NCI-H2081 (cell line): ENCODE measurements at places on chromosomes 13 and 19.

DNA sequence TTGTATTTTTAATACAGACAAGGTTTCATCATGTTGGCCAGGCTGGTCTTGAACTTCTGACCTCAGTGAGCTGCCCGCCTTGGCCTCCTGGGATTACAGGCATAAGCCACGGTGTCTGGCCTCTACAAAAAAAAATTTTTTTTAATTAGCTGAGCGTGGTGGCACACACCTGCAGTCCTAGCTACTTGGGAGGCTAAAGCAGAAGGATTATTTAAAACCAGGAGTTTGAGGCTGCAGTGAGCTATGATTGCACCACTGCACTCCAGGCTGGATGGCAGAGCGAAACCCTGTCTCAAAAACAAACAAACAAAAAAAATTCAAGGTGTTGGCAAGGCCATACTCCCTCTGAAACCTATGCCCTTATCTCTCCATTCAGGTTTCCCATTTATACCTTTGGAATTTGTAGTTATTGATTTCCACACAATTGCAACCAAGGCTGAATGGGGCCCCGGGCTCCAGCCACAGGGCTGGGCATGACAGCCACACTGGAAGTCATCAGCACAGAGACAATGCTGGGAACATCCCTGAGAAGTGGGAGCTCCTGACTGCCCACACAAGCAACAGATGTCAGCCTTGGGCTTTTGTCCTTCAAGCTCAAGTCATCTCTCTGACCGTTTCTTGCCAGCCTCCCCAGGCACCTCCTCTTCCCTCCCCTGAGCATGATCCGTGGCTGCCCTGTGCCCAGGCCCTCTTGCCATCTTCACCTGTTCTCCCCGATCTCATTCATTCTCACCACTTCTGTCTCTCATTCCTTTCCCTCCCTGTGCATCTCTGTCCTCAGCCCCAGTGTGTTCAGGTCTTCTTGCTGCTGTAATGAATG is 27.2 kb upstream of the CALM3 start:
- DNase-seq = no peak

GRCh38 chr13:32883474-32883873 is 132.7 kb upstream of the KL start:
- DNase-seq = peak; percentile 91

DNA sequence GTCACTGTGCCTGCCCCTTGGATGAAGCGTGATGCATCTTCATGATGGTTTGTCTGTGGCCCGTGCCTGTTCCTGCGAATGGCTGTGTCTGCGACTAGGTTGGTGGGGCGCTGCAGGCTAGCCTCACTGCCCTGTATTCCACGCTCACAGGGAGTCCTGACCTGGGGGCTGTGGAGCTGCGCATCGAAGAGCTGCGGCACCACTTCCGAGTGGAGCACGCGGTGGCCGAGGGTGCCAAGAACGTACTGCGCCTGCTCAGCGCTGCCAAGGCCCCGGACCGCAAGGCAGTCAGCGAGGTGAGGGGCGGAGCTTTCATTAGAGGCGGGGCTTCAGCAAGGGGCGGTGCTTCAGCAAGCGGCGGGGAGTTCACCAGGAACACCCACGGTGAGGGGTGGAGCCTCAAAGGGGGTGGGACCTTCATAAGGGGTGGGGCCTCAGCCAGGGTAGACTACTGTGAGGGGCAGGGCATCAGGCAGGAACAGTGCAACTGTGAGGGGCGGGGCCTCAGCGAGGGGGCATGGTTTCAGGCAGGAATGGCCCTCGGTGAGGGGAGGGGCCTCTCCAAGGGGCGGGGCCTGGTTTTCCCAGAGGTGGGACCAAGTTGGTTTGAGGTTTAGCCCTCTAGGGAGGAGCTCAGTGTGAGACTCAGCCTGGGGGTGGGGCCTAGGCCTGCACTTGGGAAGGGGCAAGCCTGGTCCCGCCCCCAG is 17.2 kb downstream of the PKN1 start:
- DNase-seq = no peak

GRCh38 chr19:38945562-38946228 is 15.0 kb downstream of the MRPS12 start:
- DNase-seq = no peak

DNA sequence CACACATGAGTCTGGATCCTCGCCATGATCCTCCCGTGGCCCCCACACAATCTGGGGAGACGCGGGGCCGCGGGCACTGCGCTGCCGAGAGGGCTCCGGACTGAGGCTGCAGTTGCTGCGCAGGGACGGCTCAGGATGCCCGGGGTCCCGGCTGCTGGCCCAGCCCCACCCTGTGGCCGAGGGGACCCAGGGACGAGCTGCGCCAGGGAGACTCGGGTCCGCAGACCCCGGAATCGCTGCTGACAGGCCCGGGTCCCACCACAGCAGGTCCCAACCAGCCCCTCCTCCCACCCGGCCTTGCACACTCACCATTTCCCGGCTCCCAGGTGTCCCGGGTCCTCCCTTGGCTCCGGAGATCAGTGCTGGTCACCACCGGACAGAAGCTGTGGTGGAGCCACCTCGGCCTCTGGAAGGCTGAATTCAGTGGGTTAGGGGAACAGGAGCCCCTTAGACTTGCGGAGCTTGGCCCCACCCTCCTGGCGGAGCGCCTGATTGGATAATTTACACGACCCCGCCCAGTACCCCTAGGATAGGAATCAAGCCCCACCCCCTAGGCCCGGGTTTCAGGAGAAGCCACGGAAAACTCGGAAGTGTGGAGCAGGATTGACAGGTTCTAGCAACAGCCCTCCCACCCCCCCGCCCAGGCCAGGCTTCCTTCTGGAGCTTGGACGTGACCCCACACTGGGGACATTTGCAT is 57.4 kb downstream of the ZNF44 start:
- no peak for DNase-seq

GRCh38 chr19:16199275-16199932 is 1.7 kb downstream of the AP1M1 start:
- DNase-seq = no peak
